IPS DF 6.9 (cell line): ENCODE measurements at places on chromosomes 16 and 17.

DNA sequence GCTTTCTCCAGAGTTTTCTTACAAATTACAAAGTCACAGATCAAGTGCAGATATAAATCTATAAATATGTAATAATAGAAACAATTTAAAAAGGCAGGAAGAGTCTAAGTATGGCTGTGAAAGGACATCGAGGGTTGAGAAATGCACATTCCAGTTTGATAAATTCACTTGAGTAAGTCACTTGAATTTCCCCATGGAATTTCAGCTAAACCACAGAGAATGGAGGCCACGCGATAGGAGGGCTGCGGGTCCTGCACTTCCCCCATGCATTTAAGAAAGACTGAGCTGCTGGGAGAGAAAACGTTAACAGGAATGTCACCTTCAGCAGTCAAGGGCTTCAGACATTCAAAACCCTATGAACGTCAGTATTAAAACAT, 6.1 kb upstream of the MXRA7 start:
- no peak for DNase-seq

GRCh38 chr16:4826980-4827379, 20.1 kb downstream of the GLYR1 start:
- DNase-seq, result no peak

DNA sequence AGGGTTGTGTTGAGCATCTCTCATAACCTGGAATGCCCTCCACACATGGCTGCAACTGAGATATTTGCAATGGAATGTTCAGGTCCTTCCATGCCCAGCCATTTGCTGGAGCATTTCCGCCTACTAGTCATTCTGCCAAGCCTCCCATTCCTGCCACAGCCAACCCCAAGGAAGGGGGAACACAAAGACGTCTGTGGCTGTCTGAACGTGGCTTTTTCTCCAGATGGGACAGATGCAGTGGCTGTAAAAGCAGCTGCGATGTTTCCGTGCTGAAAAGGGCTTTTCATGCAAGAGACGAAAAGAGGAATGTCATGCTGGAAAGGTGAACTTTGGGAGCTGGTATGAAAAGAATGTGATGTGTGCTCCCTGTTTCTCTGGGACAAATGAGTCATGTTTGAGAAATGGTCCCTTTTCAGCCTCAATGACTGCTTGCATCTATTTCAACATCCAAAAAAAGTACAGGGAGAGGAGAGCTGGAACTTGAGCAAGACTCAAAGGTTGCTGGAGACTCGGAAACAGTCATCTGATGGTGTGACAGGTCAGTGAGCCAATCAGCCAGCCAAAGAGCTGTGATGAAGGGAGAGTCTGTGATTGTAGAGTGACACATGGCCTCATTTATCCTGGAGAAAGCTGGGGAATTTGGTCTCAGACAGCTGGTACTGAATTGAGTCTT, 208.9 kb downstream of the SHISA9 start:
- DNase-seq, result no peak

- no peak for DNase-seq
Measured at GRCh38 chr16:8375232-8375587, 215.1 kb downstream of the TMEM114 start.

GRCh38 chr17:77905266-77905665, 53.2 kb upstream of the TNRC6C start:
- no peak for DNase-seq

- no peak for DNase-seq
Measured at GRCh38 chr16:66935314-66936011, at the start of gene CES2. Gene CES2 (plus strand): TSS chr16:66935516. CDS start chr16:66935636, 120 bp downstream.

GRCh38 chr16:12188935-12189249, 212.4 kb downstream of the SNX29 start:
- no peak for DNase-seq

DNA sequence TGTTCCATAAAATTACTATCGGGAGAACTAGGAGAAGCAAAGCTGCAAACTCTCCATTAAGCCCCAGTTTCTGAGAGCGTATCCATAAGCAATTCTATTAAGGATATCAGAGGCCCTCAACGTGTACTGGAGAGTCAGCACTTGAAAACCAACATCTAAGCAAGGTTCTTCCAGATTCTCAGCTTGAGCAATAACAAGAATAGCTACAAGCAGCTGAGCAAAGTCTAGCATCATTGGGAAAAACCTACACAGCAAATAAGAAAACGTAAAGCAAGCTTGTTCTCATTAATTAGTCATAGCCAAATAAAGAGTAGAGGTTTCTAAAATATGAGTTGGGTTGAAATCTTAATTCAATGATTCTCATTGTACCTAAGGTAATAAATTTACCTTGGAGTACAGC, 26.9 kb upstream of the COX10 start:
- no peak for DNase-seq

- DNase-seq, result no peak
Measured at GRCh38 chr17:55420067-55420775, 1.4 kb downstream of the MMD start.

DNA sequence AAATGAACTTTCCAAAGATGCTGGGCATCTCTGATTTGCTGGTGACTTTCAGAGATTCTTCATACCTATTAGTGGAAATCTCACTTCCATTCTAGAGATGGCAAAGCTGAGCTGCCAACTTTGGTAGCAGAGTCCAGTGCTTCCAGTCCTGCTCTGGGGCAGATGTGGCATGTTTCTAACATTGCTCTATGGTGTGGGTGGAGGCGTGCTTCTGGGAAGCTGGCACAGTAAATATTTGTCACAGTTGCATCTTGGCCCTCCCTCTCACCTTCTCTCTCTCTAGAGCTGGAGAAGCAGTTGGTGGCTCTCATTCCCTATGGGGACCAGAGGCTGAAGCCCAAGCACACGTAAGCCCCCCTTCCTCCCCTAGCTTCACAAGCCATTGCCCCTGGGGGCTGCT, 1.9 kb downstream of the TMEM106A start:
- DNase-seq, result no peak

DNA sequence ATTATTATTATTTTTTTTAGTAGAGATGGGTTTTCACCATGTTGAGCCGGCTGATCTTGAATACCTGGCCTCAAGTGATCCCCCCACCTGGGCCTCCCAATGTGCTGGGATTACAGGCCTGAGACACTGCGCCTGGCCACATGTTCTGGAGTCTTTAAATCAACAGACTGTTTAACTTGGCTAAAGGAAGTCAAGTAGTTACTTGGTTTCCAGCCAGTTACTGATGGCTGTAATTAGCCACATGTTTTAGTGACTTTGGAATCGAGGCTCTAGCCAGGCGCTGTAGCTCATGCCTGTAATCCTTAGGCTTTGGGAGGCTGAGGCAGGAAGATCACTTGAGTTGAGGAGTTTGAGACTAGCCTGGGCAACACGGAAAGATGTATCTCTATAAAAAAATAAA, 699.2 kb upstream of the RBFOX1 start:
- no peak for DNase-seq
